HEK293T (cell line): ENCODE measurements at places on chromosomes 7 and 10.

DNA sequence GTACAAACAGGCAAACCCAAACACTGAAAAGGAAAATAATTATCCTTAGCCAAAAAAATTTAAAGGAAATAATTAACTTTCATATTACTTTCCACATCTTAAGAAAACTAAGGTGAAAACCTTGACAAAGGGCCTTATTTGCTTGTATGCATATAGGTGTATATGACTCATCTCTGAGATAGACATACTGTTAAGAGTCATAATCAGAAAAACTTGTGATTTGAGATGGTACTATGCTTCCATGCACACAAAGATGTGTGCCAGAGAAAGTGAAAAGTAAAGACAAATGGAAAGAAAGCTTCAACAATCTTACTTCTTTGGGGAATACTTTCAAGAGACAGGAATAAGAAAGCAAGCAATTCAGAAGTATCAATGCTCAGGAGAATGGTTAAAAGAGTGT lies 3.3 kb upstream of the CACNA2D1 start:
- no peak for DNase-seq

- no peak for DNase-seq
These were observed 68.4 kb downstream of the CDHR3 start for GRCh38 chr7:106031300-106032035.

DNA sequence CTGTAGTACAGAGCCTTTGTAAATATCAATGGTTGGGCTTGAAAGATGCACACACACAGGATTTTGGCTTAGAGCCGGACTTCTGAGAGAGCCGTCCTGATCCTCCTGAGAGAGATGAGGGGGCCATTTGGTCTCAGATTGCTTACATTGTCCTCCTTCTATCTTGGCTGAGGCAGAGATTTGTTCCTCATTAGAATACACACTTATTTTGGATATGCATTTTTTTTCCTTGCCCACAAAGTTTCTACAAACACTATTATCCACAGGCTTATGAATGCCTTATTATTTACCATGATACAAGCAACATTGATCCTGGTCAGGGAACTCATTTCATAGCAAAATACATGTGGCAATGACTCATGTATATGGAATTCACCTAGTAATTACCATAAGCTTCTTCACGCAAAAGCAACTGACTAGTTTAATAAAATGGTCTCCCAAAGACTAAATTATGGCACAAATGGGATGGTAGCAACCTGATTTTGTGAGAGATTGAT lies 175.3 kb downstream of the MDFIC start:
- no peak for DNase-seq

- DNase-seq: no peak
These were observed 22.9 kb upstream of the ELFN1 start for GRCh38 chr7:1646957-1647891.

- DNase-seq: no peak
These were observed 36.9 kb upstream of the DOCK1 start for GRCh38 chr10:126868371-126868770.

- DNase-seq: no peak
These were observed 48.5 kb upstream of the GLCCI1 start for GRCh38 chr7:7920056-7920455.

- DNase-seq: peak; percentile 8
These were observed 57.8 kb upstream of the RAB18 start for GRCh38 chr10:27446091-27446918.

GRCh38 chr7:159197066-159197975 lies 52.7 kb upstream of the VIPR2 start:
- no peak for DNase-seq

DNA sequence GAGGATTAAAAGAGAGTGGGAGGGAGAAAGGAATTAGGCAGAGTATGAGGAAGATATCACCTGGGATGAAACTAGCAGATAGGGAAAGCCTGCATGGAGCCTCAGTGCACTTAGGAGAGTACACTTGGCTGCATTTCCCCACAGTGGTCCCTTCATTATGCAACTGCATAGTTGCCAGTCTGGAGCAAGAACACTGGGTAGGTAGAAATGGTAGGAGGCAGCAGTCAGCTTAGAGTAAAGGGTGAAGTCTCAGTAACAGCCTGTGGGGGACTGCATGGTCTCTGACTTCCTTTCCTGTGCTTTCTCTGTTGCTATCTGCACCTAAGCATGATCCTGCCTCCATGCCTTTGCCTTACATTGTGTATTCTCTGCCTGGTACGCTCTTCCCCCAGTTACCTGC lies 14.0 kb upstream of the PCGF5 start:
- no peak for DNase-seq

- DNase-seq: no peak
These were observed 24.4 kb upstream of the TES start for GRCh38 chr7:116185956-116186355.

DNA sequence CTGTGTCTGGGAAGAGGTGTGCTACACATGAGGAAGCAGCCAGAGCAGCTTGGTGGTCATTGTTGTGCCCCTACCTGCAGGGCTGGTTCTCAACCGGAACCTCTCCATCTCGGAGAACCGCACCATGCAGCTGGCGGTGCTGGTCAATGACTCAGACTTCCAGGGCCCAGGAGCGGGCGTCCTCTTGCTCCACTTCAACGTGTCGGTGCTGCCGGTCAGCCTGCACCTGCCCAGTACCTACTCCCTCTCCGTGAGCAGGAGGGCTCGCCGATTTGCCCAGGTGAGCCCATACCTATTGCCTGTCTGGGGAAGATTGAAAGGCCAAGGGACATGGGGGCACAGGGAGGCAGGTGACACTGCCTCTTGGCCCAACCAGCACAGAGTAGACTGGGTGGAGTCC lies 29.3 kb upstream of the CSGALNACT2 start:
- no peak for DNase-seq

- DNase-seq: no peak
These were observed 67.8 kb downstream of the ZNRF2 start for GRCh38 chr7:30352169-30352568.

DNA sequence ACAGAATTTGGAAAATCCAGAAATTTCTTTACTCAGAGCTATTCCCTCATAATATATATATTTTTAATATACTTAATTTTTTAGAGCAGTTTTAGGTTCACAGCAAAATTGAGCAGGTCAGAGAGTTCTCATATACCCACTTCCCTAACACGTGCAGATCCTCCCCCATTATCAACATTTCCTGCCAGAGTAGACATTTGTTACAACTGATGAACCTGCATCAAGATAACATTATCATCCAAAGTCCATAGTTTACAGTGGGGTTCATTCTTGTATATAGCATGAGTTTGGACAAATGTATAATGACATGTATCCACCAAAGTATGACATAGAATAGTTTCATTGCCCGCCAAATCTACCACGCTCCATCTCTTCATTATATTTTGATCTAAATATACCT lies 170.0 kb downstream of the PTEN start:
- no peak for DNase-seq

DNA sequence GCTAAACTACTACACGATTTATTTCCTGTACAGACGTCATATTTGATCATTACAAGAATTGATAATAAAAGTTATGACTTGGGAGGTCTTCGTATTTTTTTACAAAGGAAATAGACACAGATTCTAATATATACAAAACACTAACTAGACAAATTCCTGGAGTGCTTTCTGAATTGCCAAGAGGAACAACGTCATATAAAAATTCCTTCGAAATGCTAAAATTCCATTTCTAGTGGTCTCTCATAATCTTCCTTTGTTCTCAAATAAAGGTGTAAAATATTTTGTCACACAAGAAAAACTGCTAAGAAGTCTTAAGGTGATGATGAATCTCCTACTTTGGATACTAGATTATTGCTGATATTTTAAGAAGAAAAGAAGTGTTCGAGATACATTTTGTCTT lies 85.4 kb downstream of the CDK6 start:
- no peak for DNase-seq

DNA sequence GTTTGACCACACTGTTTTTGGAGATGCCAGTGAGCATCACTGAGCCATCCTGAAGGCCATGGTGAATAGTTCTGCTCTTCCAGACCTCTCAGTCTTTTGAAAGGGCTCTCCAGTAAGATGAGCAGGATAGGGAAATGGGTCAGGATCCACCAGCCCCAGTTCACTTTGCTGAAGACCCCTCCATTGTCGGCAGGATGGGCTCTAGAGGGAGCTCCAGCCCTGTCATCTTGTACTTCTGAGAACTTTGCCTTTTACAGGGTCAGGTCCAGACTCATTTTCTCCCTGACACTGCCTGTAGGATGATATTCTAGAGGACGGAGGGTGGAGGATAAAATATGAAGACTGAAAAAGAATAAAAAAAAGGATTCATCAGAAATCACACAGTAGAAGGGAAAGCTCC lies 13.1 kb downstream of the LHFPL3 start:
- DNase-seq: peak; percentile 33
